ENCODE measurements at places on chromosomes 5 and 9.
A peak's percentile ranks its signal among the peaks of the same experiment; 100 is the strongest.

GRCh38 chr5:140551872-140552271, 4.4 kb downstream of the EIF4EBP3 start:
- peaks cover 70% of the 10 kb centered on the region for H3K36me3 ChIP-seq
- H3K27me3 ChIP-seq: no peaks in the 10 kb centered on the region
- peaks cover 77% of the 10 kb centered on the region for H3K4me1 ChIP-seq
- peak overlapping the region; percentile 38 for H3K27ac ChIP-seq

DNA sequence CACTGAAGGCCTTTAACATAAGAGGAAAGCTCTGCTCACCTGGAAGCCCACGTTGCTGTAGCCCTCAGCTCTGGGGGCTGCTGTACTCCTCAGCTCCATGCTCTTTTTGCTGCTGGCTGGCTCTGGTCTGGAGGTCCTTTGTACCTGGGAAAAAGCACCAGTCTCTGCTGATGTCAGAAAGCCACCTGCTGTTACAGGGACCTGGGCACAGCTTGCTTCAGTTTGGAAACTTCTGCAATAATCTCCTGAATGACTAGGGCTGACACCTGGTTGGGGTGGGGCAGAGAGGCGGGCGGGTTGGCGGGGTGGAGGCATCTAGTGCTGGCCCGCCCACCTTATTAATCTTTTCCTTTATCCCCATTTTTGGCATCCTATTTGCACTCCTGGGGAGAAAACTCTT, at the start of gene SLC28A3:
TSS of gene SLC28A3 (minus strand) at position 224 of the 400 bp plus-strand sequence. CDS start at position 99, 125 bp downstream.
- no peaks in the 10 kb centered on the region for H3K4me1 ChIP-seq
- H3K27ac ChIP-seq: no peak within 1 kb of the TSS
- no peaks in the 10 kb centered on the region for H3K36me3 ChIP-seq

DNA sequence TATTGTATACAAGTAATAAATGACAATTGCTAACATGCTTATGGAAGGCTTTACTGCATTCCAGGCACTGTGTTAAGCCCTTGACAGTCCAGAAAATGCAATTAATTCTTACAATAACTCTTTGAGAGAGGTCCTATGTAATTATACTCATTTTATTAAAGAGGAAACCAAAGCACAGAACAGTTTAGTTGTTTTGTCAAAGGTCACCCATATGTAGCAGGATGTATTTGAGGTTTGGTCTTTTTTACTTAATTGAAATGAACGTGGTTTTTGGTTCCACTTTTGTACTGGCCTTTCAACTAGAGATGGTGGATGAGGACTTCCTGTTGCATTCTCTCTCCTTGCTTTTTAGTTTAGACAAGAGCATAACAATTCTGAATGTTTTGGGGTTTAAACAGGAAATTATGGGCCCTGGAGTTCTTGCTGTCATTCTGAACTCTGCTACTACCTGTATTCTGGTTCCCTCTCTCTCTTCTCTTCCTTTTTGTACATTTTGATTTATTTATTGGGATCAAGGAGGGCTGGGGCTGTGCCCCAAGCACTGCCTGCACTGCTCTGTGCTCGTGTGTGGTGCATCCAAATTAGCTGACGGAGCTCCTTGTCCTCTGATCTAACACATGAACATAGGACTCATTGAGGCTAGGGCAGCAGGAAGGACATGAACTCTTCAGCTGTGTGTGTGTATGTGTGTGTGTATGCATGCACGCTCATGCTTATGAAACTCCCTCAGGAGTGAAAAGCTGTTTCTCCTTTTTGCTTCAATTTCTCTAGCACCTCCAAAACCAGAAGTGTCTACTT, 47.4 kb downstream of the SLC28A3 start:
- H3K27ac ChIP-seq: peak overlapping the region; percentile 98
- H3K4me3 ChIP-seq: no peak overlapping the region
- peak; percentile 22 for DNase-seq
- H3K4me1 ChIP-seq: peaks cover 60% of the 10 kb centered on the region

- DNase-seq: no peak
- peaks cover 19% of the 10 kb centered on the region for H3K4me1 ChIP-seq
- H3K4me3 ChIP-seq: no peak overlapping the region
- no peak overlapping the region for H3K27ac ChIP-seq
- H3K27me3 ChIP-seq: peaks cover 15% of the 10 kb centered on the region
Measured at GRCh38 chr5:61322738-61323725, 9.0 kb upstream of the ZSWIM6 start.

- DNase-seq: no peak
- H3K4me3 ChIP-seq: no peak overlapping the region
- peaks cover 48% of the 10 kb centered on the region for H3K4me1 ChIP-seq
- no peaks in the 10 kb centered on the region for H3K27me3 ChIP-seq
- H3K27ac ChIP-seq: peak overlapping the region; percentile 45
Measured at GRCh38 chr9:99224445-99224844, 2.4 kb downstream of the SEC61B start.

DNA sequence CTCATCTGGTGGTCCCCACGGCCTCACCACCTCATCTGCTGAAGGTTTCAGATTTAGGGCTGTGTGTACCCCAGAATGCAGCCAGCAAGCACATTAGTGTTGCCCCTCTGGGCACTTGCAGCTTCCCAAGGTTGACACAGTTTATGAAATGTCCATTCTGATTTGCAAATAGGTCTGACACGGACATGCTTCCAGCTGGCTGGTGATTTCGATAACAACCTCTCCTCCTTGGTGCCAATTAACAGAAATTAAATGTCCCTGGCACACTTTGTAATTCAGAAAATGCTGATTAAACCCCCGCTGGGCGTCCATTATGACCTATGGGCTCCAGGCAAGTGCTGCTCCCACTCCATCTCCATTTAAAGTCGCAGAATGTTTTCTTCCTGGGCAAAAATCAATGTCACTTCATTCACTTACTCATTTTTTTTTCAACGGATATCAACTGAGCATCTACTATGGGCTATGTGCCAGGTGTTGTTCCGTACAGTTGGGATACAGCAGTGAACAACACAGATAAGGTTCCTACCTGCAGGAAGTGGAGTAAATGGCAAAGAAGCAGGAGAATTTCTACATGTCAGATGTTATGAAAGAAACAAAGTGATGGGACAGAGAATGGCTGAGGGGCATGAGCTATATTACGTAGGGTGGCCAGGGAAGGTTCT, 32.0 kb downstream of the PLAC8L1 start:
- no peak for DNase-seq
- H3K4me1 ChIP-seq: no peaks in the 10 kb centered on the region

DNA sequence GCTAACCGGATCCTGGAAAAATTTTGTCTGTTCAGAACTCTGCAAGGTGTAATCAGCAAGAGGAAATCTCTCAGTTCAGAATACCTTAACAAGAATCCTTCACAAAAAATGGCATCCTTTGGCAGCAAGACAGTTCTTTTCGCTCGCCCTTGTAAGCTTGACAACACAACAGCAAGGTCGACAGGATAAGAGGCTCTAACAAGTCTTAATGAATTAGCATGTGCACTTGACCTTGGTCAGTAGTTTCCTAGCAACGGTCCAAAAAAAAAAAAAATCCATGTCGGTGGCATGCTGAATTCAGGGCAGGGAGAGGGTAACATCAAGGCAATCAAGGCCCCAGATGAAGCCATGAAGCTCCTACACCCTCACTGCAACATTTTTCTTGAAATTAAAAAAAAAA, 172.8 kb downstream of the APBA1 start:
- no peaks in the 10 kb centered on the region for H3K27me3 ChIP-seq
- no peak overlapping the region for H3K27ac ChIP-seq

DNA sequence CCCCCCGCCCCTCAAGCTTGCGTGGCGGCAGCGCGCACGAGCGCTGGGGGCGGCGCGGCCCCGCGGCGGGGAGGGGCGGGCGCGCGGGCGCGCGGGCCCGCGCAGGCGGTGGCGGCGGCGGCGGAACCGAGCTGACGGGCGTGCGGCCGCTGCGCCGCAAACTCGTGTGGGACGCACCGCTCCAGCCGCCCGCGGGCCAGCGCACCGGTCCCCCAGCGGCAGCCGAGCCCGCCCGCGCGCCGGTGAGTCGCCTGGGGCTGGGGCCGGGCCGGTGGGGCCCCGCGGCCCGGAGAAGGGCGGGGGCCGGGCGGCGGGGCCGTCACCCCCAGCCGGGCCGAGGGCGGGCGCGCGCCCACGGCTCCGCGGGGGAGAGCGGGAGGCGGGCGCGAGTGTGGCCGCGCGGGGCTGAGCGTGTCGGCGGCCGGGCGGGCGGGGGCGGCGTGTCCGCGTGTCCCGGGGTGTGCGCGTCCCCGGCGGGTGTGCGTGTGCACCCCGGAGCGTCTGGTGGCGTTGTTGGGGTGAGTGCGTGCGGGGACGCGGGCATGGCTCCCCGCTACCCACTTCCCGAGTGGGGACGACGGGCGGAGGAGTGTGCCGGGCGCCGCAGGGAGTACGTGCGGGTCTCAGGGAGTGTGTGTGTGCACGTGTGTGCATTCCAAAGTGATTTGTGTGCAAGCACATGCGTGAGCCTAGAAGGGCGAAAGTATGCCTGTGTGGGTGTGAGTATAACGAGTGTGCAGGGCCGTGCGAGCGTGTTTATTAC, at the start of gene NEK6:
TSS of gene NEK6 (plus strand) at position 106 of the 763 bp plus-strand sequence. CDS start 44,016 bp downstream, outside the sequence.
- H3K4me1 ChIP-seq: peaks cover 38% of the 10 kb centered on the region
- peak within 1 kb of the TSS; percentile 85 for H3K27ac ChIP-seq
- peak; percentile 34 for DNase-seq
- H3K4me3 ChIP-seq: peak within 1 kb of the TSS; percentile 79

DNA sequence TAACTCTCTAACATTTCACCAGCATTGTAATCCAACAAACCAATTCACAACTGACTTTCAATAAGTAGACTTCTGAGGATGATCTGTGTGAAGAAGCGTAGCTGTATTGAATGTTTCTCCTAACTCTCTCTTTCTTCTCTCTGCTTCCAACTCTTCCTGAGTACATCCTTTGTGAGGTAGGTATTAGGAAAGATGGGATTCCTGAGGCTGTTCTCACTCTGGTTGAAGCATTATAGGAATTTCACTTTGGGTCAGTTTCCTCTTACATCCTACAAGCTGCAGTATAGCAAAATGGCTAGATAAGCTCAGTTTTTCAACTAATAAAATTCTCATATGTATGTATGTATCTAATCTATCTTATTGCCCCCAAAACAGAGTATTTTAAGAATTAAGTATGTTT, 702.8 kb downstream of the CETN3 start:
- H3K4me3 ChIP-seq: no peak overlapping the region
- H3K36me3 ChIP-seq: no peaks in the 10 kb centered on the region
- H3K27ac ChIP-seq: no peak overlapping the region
- H3K27me3 ChIP-seq: no peaks in the 10 kb centered on the region
- no peaks in the 10 kb centered on the region for H3K4me1 ChIP-seq

GRCh38 chr5:170486371-170486770, 17.4 kb upstream of the KCNIP1 start:
- H3K4me1 ChIP-seq: no peaks in the 10 kb centered on the region
- no peak overlapping the region for H3K4me3 ChIP-seq
- H3K27ac ChIP-seq: no peak overlapping the region
- H3K36me3 ChIP-seq: no peaks in the 10 kb centered on the region
- peaks cover 14% of the 10 kb centered on the region for H3K27me3 ChIP-seq

DNA sequence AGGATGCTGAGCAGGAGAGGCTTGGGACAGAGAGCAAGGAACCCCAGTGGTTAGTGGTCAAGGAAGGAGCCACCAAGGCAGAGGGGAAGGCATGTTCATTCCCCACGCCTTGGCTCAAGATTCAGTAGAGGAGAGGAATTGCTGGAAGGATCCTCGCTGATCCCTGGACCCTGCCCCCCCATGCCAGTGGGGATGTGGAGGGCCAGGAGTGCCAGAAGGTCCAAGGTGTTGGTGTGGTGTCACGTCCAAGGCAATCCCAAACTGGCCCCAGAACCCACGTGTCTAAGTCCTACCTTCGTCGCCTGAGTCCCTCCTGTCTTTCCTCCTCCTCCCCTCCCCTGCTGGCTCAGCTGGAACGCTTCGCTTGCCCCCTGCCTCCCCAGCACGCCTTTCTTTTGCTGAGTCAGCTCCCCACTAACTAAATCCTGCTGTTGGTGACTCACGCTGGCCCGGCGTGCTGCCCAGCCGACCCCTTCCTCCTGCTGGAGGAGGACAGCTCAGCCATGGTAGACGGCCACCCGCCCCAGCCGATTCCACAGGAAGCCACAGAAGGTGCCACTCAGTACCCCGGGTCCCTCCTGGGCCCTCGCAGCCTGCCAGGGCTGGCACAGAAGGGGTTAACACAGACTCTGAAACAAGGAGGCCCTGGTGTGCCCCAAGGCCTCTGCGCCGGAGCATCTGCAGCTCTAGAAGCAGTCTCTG, 37.6 kb upstream of the ORM1 start:
- no peak overlapping the region for H3K4me3 ChIP-seq
- no peaks in the 10 kb centered on the region for H3K4me1 ChIP-seq
- no peaks in the 10 kb centered on the region for H3K36me3 ChIP-seq
- H3K27me3 ChIP-seq: no peaks in the 10 kb centered on the region

- no peaks in the 10 kb centered on the region for H3K27me3 ChIP-seq
- peaks cover 17% of the 10 kb centered on the region for H3K4me1 ChIP-seq
- H3K4me3 ChIP-seq: no peak overlapping the region
- DNase-seq: no peak
- peak overlapping the region; percentile 3 for H3K27ac ChIP-seq
Measured at GRCh38 chr5:176353533-176353932, 8.0 kb downstream of the KIAA1191 start.

DNA sequence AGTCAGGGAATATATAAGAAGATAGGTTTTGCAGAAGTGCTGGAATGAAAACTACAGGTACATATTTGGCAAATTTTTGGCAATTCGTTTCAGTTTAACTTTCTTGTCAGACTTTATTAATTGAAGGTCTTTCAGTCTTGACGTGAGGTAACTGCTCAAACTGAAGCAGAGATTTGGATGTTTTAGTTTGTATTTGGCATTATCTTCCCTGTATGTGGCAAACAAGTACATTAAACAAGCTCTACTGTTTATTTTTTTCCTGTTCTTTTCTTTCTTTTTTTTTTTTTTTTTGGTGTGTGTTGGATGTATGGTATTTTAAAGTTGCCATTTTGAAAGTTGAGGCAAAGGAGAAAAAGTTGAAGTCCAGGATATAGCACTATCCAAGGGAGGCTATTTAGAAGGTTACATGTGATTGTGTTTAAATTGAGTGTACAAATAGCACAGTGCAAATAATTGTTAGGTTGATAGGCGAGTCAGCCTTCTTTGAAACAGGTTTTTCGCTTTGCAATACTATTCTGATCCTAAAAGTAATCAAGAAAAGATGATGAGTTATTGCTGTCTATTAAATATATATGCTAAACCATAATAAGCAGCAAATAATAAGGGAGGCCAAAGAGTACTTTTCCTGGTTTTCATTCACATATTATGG, 2.2 kb downstream of the PBX3 start:
- H3K4me3 ChIP-seq: peak overlapping the region; percentile 82
- peaks cover 3% of the 10 kb centered on the region for H3K36me3 ChIP-seq
- H3K27me3 ChIP-seq: peaks cover 7% of the 10 kb centered on the region
- H3K4me1 ChIP-seq: peaks cover 28% of the 10 kb centered on the region
- no peak overlapping the region for H3K27ac ChIP-seq
- no peak for DNase-seq

All from activated CD4-positive, alpha-beta T cell treated with anti-CD3 and anti-CD28 coated beads for 36 hours (primary cell).